Mammary epithelial cell (primary cell): ENCODE measurements at places on chromosomes 6 and 20. TPM values are rescaled to one million over a fixed set of nuclear protein-coding genes. Genes with fewer than 3 reads are reported as not detected.

The RSPH4A gene
- 0.33 TPM for total RNA-seq

The SLC17A1 gene
- total RNA-seq: not detected in 2 replicates

The BPI gene
- not detected for total RNA-seq

The RNF144B gene
- 74.7 TPM for total RNA-seq

The HTR1E gene
- total RNA-seq: not detected

The VWA7 gene
- total RNA-seq: 1.2 TPM

The C6orf58 gene
- total RNA-seq: not detected

The PLCB1 gene
- total RNA-seq: 3.3 TPM

The MAP3K5 gene
- 8.8 TPM for total RNA-seq

The CST2 gene
- total RNA-seq: not detected

The ZSCAN23 gene
- total RNA-seq: 3.6 and 4.2 TPM in 2 replicates

The SYCP2L gene
- 0.17 TPM for total RNA-seq

The PCMT1 gene
- total RNA-seq: 124 and 129 TPM in 2 replicates

The HECA gene
- 23.8 TPM for total RNA-seq

The CDS2 gene
- total RNA-seq: 28.1 and 37.6 TPM in 2 replicates
